Caco-2 (cell line): ENCODE measurements at places on chromosomes 2 and 18.
A peak's percentile ranks its signal among the peaks of the same experiment; 100 is the strongest.

DNA sequence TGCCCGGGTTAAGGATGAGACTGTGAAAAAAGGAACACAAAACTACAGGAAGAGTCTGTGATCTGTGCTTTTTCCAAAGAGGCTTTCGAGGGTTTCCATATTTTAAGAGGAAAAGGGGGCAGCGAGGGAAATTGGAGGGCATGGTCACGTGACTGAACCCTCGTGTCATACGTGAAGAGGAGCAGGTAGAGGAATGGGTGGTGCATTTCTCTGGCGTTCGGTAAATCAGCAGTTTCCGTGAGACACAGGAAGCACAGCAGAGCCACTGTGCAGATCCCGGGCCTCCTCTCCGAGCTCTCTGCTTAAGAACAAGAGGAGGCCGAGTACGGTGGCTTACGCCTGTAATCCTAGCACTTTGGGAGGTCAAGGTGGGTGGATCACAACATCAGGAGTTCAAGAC, 219.7 kb downstream of the NDUFA10 start:
- DNase-seq, result no peak

DNA sequence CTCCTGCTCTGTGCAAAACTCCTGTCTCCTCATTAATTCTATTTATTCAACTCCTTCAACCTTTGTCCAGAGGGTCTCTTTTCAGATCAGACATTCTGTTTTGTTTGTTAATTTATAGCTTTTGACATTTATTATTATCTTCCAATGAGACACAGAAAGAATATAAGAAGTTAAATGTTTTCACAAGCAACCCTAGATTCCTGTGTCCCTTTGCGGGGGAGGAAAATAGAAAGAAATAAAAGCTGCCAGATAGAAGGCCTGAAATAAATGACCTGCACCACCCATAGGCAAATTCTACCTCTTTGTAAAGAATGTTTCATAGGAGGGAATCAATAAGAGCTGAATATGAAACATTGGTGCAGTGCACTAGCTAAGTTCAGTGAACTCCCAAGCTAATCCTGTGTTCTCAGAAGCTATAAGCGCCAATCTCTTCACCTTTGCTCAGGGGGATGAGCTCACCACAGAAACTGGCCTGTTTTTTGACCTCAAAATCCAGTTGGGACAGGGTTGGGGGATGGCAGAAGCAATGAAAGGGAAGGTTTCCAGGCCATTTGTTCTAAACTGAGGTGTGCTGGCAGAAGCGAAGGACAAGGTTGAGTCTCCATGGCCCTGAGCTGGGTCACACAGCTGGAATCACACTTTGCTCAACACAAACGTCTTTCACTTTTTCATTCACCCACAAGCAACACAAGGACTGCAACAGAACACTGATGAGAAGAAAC, 258.6 kb downstream of the NRXN1 start:
- DNase-seq, result no peak

GRCh38 chr2:197993830-197994229, 189.4 kb downstream of the PLCL1 start:
- no peak for DNase-seq

DNA sequence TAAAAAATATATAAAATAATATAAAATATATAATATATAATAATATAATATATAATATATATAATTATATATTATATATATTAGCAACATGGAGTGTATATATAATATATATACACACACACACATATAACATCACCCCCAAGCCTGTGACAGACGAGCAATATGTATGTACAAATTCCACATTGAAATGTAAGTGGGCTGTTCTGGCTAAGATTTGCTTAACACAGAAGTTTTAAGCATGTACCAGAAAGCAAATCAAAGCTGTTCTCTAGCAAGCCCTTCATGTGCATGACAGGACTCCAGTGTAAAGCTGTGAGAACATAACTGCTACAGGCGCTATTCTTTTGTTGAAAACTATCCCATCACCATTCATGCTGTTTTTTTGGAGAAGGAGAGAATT, 261.7 kb upstream of the TNP1 start:
- DNase-seq, result no peak

- DNase-seq, result no peak
These were observed 36.4 kb downstream of the PTGR3 start for GRCh38 chr18:75172299-75173124.

GRCh38 chr2:52456561-52457377, 1310.8 kb upstream of the CHAC2 start:
- DNase-seq, result no peak

- DNase-seq, result no peak
These were observed 48.0 kb upstream of the RMND5A start for GRCh38 chr2:86672027-86672545.

- DNase-seq, result peak; percentile 73
These were observed 121.2 kb downstream of the CAPN13 start for GRCh38 chr2:30686000-30686399.

GRCh38 chr2:108829578-108830310, 43.2 kb downstream of the CCDC138 start:
- no peak for DNase-seq

- DNase-seq, result no peak
These were observed 915 bp downstream of the CUL3 start for GRCh38 chr2:224584111-224584784.

DNA sequence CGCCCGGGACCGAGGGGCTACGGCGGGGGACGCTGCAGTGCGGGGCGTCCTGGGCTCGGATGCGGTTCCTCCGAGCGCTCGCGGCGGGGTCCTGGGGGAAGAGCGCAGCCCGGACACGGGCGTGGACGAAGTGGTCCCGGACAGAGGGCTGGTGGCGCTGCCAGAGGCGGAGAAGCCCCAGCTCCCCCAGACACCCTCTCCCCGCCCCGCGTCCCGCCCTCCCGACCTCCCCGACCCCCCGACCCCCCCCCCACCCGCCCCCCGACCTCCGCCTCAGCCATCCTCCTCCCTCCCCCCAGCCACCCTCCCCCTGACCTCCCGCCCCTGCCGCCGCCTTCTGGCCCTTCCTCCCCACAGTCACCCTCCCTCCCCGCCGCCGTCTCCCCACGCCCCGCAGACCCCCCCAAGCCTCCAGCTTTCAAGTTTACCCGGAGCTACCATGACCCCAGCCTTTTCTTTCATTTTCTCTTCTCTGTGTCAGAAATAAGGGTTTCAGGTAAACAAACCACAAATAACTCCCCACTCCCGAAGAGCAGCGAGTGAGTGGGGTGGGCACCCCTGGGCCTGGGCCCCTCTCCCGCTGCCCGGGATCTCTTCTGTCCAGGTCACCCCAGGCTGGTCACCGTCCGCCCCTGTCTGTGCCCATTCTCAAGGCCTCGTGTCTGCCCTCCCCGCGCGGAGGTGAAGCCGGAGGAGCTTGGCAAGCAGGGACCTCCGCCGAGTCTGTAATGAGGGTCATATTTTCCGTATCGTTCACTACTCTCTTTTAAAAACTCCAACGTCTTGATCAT, 5.1 kb downstream of the NFATC1 start:
- no peak for DNase-seq

DNA sequence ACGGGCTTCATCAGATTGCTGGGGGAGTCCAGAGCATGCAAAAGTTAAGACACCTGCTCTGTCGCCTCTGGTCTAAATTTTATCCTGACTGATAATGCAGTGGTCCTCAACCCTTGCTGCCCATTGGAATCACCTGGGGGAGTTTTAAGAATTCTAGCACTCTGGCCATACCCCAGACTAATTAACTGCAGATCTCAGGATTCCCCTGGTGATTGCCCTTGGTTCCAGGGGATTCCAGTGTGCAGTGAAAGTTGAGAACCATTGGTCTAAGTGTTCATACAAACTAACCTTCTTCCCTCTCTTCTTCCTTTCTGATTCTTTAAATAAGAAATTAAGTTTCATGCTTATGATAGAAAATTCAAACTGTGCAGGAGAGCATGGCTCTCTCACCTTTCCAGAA, 105.7 kb upstream of the MGAT5 start:
- DNase-seq, result no peak

DNA sequence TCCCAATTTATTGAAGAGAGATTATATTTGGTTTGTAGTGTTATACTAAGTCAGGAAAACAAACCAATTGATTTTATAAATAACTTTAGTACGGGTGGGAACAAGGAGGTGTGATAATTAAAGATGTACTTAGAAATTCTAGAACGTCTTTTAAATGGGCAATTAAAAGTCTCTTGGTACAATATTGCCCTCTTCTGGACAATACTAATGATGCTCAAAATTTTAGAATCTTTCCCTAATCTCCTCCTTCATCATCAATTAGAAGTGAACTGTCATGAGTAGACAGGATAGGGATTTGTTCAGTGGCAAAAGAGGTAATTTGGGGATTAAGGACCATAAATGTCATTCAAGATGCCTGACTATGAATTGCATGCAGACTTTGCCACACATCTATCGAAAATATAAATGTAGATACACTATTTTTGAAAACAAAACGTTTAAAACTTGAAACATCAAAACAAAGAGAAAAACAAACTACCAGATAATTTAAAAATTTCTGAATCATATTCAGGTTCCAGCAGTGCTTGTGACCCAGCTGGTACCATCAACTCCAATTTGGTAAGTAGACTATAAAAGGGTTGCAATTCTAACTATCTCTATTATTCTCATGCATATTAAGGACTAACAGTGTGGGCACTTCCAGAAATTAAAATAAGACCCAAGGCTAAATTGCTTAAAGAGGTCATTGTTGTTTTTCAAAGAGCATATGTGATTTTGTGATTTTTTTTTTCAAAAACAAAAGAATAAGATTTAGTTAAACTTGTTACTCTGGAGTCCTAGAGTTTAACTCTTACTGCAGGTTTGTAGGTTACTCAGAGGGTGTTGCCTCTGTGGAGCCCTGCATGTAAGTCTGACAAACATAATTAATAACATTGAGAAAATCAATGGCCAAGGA, 123.5 kb downstream of the LAMA3 start:
- DNase-seq, result no peak

DNA sequence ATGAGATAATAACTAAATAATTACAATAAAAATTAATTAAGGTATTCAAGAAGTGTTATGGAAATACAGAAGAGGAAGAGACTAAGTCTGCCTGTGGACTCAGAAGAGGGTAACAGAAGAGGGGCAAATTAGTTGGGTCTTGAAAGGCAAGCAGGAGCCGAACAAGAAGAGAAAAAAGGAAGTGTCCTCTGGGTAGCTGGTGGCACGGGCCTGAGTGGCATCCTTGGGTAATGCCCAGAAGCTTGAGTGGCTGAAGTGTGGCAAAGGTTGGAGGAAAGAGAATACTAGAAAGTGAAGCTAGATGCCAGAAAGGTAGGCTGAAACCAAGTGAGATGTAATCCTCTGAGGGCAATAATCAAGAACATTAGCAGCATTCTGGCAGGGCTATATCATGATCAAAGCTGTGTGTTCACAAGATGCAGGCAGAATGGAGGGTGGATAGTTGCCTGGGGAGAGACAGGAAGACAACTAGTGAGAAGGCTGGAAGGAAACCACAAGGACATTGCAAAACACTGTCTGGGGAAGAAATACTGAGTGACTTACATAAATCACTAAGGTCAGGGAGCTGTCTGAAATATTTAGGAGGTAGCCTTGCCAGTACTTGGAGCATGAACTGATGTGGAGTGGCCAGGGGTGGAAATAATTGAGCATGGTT, 16.2 kb downstream of the DOCK10 start:
- DNase-seq, result no peak

DNA sequence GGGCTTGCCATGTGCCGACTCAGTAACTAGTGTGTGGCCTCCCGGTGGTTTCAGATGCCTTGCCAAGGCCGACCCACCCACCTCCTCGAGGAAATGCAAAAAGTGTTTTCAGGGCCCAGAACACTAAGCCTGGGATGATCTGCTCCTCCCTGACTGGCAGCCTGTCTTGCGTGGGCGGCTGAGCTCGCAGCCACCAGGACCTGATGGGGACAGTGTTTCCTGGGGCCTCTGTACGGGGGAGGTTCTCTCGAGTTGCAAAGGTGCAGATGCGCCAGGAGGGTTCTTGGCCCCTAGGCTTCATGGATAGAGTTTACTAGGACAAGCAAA, 85.2 kb downstream of the GLI2 start:
- no peak for DNase-seq

DNA sequence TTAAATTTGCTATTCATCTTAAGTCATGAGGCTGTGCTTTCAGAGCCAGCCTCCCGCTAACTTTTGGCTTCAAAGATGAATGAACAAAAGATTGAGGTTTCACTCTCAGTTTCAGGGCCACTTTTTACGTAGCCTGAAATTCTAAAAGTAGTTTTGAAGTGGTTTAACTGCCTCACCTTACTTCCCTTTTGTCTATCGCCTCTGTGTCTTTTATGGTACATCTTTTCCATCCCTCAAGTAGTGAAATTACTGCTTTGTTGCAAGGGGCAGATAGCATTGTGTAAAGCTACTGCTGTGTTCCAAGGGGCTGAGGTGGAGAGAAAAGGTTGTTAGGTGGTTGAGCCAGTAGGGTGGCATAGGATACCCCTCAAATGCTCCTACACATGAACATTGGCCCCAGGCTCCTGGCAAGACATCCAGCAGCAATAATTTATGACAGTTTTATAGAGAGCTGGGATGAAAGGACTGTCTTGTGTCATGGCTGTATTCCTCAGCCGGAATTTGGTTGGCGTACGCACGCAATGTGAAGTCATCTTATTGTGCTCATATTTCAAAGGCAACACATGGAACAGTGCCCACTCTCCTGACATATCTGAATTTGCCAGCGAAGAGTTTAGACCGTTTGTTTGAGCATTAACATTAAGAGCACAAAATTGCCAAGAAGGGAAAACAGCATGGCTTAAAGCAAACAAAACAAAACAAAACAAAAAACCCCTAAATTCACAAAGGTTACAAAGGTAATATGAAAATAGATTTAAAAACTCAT, 32.2 kb downstream of the QPCT start:
- DNase-seq, result no peak

GRCh38 chr2:30226144-30227032, 4.9 kb upstream of the LBH start:
- no peak for DNase-seq

DNA sequence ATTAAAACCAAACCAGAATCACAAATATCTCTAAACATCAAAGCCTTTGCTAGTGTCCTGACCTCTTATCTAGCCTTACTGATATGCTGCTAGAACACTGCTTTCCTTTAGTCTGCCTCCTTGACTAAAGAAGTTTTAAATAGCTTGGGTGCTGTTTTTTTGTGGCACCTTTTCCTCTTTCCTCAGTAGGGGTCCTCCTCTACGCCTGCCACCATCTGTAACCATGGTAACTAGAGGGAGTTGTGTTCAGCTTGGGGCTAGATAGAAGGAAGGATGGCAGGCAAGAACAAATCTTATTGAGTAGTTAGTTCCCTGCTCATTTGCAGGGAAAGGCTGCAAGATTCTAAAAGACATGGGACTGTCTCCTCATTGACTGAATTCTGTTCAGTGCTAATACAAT, 86.0 kb downstream of the TAF4B start:
- DNase-seq, result no peak
